ENCODE measurements at places on chromosomes 6 and 20.

DNA sequence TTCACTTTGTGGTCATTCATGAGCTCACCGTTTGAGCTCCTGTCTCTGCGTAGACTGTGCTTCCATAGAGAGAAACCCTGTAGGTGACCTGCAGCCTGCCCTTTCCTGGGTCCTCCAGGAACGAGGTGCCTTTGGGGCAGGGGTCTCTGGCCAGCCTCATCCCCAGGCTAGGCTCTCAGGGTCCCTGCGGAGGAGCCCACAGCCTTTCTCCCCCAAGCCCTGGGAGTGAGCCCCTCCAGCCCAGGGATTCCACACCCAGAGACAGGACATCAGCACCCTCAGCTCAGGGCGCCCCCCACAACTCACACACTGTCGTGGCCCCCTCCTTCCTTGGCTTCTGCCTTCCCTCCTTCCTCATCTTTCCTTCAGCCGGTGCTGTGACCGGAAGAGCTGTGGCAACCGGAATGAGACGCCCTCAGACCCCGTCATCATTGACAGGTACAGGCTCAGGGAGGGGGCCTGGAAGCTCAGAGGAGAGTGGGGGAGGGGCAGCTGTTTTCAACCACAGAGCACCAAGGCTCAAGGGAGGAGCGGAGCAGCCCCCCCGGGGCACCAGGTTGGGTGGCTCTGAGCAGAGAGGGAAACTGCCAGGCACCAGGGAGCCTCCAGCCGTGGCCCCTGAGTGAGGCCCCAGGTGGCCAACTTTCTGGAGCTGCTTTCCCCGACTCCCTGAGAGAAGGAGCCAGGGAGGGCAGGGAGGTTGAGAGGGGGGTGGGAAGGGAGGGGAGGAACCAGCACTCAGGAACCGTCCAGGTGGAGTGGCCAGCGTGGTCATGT is 16.8 kb downstream of the EBF4 start:
- no peak for DNase-seq

DNA sequence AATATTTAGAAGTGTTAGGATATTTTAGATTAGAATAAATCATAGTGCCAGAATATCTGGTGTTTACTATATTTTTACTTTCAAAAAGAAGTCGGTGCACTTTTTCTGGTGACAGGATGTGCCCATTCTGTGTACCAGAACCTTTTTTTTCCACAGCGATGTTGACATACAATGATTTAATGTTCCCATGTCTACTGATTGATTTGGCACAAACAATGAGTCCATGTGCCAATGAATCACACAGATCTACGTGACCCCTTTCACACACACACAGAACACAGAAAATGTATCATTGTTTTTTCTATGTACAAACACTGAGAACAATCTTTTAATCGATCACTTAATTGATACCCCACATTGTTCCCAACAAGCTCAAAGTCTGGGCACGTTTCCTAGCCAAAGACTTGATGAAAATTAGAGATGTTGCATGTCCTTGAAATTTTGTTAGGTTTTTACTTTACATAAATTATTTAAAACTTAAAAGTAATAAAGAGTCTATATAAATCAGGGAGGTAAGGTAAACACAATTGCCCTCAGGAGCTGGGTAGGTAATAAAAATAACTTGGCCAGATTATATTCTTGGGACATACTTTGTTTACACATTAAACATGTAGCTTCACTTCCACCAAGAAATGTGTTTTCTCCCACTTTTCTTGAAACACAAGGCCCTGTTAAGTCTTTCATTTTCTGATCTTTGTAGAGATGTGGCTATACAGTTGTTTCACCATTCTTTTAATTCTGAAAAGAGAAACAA is 36.4 kb upstream of the SOX4 start:
- DNase-seq, result no peak

- no peak for DNase-seq
These were observed 137.1 kb downstream of the CDC5L start for GRCh38 chr6:44524476-44525227.

GRCh38 chr6:105493736-105494135 is 90.9 kb upstream of the PREP start:
- DNase-seq, result no peak

DNA sequence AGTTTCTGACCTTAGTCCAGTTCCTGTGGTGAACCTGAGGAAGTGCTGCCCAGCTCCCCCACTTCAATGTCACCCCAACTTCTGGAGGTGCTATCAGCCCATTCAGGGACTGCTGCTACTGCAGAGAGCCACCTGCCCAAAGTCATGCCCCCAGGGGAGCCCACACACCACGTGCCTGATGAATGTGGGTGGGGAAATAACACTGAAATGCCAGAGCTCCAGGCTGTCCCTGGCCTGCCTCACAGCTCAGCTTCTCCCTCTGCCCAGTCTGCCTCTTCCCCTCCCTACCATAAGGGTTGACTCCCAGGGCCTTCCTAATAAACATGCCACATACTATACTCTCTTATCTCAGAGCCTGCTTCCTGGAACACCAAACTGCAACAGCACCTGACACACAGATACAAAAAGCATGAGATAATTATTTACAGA is 276.4 kb upstream of the MOCS1 start:
- no peak for DNase-seq

DNA sequence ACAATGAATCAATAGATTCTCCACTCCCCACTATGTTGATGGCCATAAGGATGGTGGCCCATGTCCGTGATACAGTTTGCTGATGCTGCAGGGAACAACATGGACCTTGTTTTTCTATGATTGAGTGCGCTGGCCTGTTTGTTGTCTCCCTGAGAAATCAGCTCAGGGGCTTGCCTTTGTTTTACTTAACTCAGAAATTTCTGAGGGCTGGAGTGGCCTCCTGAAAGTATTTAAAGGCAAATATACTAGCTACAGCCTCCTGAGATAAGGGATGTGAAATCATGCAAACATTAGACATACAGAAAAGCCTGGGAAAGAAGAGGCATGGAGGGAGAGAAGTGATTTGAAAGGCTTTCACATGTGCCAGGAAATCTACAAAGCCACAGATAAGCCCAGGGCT is 170.3 kb upstream of the FLRT3 start:
- no peak for DNase-seq

- no peak for DNase-seq
These were observed 318.6 kb downstream of the LRFN2 start for GRCh38 chr6:40268614-40269013.

DNA sequence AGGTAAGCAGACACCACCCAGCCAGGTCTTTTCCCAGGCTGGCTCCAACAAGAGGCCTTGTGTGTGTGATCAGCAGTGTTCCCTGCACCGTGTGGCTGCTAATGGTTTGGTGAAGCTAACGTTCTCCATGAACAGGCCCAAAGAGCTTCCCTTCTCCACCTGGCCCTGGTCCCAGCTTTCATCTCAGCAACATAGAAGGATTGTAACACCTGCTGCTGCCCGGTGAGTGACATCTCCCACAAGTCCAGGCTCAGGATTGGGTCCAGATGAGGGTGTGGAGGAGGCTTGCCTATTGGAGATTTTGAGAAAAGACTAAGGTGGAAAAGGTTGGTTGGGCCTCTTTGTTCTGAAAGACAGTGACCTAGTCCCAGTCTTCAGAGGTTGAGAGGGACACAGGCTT is 89.6 kb downstream of the TMEM242 start:
- DNase-seq, result no peak

DNA sequence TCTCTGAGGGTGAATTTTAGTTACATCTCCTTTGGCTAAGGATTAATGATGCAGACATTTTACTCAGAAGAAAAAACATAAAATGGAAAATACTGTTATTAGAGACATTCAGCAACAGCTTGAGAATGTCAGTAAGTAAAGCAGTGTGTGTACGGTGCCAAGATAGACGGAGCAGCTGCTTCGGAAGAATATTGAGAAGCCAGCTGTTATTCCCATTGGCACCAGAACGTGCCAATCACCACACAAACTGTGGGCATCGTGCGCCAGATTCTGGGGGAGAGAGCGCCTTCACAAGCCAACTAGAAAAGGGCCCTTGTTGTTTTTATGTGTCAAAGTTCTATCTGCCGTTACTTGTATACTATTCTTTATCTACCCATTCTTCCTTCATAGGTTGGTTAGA is 163.4 kb downstream of the MTFR2 start:
- DNase-seq, result no peak

DNA sequence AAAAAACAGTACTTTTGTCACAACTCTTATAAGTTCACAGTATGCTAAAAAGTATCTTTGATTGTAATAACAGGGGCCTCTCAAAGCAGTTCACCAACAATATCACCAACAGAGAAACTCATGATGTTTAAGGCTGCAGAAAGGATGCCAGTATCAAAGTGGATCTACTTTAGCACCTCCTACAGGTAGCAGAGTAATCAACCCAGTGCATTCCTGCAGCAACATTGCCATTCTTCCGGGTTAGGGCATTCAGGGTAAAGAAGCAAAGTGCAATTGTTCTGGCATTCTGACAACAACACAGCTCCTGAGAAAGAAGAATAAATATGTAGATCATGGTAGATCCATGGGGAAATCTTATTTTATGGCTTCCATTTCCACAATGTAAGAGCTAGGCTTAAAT is 7.6 kb upstream of the SLC17A4 start:
- DNase-seq, result no peak

GRCh38 chr6:87870556-87870955 is 168.5 kb upstream of the AKIRIN2 start:
- DNase-seq, result no peak

DNA sequence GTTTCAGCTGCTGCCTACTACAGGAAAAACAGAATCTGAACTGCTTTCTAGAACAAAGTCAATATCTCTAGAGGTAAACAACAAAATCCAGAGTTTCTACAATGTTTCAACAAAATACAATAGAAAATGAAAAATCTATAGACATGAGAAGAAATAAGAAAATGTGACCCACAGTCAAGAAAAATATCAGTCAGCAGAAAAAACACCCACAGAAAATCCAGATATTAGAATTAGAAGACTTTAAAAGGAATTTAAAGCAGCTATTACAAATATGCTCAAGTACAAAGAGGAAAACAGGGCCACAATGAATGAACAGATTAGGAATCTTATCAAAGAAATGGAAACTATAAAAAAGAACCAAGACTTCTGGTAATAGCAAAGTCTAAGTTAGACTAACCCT is 26.4 kb upstream of the ANKRD60 start:
- no peak for DNase-seq

DNA sequence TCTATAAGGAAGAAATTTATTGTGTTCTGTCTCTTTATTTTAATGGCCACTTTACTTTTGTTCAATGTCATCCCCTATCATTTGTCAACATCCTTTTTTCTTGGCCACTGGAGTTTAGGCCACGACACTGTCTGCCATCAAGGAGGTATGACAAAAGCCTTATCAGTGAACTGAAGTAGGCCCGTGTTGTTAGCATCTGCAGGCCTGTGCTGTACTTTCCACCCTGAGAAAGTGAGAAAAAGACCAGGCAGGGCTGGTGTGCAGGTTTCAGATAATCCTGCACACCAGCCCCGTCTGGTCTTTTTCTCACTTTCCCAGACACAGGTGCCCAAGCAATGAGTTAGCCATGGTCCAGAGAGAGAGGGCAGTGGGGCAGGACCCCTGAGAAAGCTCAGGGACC is 57.6 kb downstream of the GOPC start:
- DNase-seq, result no peak

GRCh38 chr6:149359440-149359839 is 40.6 kb upstream of the SUMO4 start:
- DNase-seq, result no peak

GRCh38 chr6:164409309-164410009 is 899.9 kb downstream of the C6orf118 start:
- DNase-seq, result no peak

DNA sequence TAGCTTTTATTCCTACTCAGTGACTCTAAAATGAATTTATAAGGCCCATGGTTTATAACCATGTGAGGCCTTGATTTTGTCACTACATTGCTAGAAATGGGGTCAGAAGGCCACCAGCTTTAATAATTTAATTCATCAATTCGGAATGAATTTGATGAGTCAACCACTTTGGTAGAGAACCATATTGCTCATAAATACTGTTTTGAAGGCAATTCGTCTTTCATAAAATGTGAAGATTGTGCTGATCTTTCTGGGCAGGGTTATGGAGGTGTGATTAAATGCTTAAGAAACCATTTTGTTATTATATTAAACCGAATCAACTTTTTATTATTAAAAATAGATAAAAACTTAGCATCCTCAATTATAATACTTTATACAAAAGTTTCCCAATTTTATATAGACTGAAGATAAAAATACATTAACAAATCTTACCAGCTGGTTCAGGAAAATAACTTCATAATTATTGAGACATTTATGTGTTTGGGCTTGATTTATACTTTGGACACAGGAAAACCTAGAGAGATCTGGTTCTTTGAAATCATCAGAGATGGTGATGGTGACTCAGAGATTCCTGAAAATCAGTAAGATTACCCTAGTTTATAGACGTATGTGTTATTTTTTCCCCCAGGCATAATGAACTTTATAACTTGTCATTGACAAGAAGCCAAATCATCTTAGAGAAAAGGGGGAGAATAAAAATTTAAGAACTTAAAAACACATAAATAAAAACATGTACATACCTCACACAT is 10.6 kb downstream of the HCRTR2 start:
- no peak for DNase-seq

DNA sequence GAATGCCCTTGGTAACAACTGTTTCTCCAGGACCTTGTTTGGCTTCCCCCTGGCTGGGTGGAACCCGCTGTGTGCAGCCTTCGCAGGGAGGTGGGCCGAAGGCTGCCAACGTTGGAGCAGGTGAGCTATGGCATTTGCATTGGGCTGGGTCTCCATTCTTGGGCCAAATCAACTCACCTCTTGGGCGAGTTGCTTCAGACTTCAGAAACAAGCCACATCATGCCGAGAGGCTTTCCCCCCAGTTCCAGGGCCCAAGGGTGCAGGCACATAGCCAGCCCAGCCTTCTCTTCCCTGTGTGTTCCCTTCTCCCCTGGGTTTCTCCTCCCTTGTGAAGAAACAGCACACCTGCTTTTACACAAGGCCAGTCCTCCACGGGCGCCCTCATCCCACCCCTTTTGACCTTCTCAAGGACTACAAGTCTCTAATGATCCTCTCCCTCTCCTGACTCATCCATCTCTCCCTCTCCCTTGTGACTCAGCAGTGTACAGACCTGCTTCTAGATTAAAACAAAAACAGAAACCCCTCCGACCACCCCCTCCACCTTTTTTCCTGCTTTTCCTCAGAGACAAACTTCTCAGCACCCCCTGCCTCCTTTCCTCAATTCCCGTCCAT is 41.6 kb downstream of the FAM209B start:
- no peak for DNase-seq
